Kidney (tissue), 22 donors: ENCODE measurements at places on chromosomes 12 and 14.

DNA sequence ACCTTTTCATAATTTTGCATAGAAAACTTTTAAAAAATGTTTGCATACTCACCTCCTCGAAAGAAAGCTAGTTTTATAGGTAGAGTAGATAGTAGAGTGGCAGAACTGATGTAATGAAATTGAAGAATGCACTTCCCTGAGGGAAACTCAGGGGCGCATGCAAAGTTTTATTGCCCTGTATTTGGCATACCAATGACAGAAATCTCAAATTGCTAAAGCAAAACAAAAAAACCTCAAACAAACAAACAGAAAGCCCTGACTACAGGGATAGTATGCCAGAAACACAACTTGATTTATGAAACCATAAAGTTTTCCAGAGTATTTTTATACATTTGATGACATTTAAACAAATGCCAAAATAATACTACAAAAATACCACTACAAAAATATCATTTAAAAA is 1.8 kb downstream of the RASSF9 start:
- no peaks in the 10 kb centered on the region for H3K36me3 ChIP-seq
- no peaks in the 10 kb centered on the region for H3K4me1 ChIP-seq
- no peak for DNase-seq
- H3K27me3 ChIP-seq, result no peaks in the 10 kb centered on the region
- H3K27ac ChIP-seq, result no peak overlapping the region
- peak overlapping the region; percentile 97 for H3K4me3 ChIP-seq

GRCh38 chr14:63761351-63762117 is 33.7 kb upstream of the SGPP1 start:
- H3K27me3 ChIP-seq, result no peaks in the 10 kb centered on the region
- H3K36me3 ChIP-seq, result no peaks in the 10 kb centered on the region
- H3K27ac ChIP-seq, result no peak overlapping the region

DNA sequence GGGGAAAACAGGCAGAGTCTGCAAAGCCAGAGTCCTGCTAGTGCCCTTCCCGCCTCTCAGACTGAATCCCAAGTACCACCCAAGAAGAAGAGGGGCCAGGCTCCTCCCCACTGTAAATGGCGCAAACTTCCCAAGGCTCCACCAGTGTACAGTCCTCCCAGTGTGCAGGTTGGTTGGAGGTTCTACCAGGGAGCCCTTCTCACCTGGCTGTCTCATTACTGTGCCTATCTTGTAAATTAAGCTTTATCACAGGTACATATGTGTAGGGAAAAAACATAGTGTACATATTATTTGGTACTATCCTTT is 189.7 kb downstream of the FSCB start:
- H3K4me1 ChIP-seq, result no peaks in the 10 kb centered on the region
- no peaks in the 10 kb centered on the region for H3K27me3 ChIP-seq
- DNase-seq, result no peak
- no peaks in the 10 kb centered on the region for H3K36me3 ChIP-seq

GRCh38 chr12:108559007-108559655 is 1.8 kb downstream of the SART3 start:
- H3K4me1 ChIP-seq, result no peaks in the 10 kb centered on the region
- H3K27ac ChIP-seq, result no peak overlapping the region
- DNase-seq, result no peak

DNA sequence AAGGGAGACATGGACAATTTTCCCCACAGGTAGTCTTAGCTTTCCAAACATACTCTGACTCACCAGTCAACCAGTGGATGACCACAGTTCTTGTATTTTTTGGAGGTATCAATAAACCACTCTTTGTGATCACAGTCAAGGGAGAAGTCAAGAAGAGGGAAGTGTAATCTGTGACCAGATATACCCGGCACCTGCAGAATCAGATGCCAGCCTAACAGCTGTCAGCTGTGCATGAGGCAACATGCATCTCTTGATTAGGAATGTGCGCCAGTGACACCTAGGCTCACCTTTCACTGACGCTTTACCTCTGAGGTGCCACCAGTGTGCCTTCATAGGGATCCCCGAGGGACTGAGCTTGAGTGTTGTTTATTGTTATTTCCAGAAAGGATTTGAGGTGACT is 20.0 kb downstream of the PROX2 start:
- no peaks in the 10 kb centered on the region for H3K27me3 ChIP-seq
- no peak overlapping the region for H3K4me3 ChIP-seq
- peaks cover 21% of the 10 kb centered on the region for H3K4me1 ChIP-seq
